ENCODE measurements at places on chromosomes 2 and 18. TPM values are rescaled to one million over a fixed set of nuclear protein-coding genes. Genes with fewer than 3 reads are reported as not detected.

DNA sequence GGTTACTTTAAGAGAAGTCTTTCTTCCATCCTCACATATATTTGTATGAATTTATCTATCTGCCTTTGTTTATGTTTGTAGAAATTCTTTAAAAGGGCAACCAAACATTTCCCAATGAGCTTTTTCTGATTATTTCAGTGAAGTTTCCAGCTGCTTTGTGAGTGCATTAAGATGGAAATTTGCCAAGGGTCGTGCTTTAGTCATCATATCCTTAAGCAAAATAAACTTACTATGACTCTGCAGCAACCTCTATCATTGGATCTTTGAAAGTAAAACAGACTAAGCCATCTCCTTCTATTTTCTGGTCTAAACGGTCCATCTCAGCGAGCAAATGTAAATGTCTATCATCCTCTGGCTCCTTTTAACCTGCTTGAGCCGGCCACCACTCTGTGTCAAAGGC lies 489.3 kb downstream of the SOX11 start:
- no peak for DNase-seq

DNA sequence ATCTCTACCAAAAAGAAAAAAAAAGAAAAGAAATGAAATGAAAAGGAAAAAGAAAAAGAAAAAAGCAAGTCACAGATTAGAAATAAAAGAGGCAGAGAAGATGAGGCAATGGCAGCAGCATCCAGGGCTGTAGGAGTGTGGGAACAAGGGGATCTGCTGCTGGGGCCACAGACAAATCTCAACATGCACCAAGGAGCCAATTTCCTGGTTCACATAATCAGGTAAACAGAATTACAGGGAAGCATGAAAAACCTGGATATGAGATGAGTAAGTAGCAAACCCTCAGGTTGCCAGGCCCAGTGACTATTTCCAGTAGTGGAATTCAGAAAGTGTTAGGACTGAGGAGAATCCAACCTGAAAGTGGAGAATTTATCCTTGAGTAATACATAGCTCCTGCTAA lies 77.4 kb upstream of the ARHGAP28 start:
- no peak for DNase-seq

DNA sequence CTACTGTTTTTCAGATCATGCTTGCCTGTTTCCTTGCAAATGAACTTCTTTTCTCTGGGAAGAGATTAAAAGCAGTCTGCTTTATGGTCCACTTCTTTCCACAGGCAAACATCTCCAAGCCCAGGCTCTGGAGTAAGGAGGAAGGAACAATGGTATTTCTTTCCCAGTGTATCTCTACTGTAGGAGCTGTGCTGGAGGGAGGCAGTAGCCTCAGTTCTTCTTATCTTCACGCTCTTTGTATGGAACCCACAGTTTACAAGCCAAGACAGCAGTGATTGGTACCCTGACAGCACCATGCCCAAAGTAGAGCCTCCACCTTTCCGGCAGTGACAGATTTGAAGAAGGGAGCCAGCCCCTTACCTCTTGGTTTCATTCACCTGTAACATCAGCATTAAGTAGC lies 35.2 kb downstream of the SPOPL start:
- DNase-seq, result no peak

- no peak for DNase-seq
Observed at GRCh38 chr18:2143636-2144035, 427.7 kb downstream of the METTL4 start.

DNA sequence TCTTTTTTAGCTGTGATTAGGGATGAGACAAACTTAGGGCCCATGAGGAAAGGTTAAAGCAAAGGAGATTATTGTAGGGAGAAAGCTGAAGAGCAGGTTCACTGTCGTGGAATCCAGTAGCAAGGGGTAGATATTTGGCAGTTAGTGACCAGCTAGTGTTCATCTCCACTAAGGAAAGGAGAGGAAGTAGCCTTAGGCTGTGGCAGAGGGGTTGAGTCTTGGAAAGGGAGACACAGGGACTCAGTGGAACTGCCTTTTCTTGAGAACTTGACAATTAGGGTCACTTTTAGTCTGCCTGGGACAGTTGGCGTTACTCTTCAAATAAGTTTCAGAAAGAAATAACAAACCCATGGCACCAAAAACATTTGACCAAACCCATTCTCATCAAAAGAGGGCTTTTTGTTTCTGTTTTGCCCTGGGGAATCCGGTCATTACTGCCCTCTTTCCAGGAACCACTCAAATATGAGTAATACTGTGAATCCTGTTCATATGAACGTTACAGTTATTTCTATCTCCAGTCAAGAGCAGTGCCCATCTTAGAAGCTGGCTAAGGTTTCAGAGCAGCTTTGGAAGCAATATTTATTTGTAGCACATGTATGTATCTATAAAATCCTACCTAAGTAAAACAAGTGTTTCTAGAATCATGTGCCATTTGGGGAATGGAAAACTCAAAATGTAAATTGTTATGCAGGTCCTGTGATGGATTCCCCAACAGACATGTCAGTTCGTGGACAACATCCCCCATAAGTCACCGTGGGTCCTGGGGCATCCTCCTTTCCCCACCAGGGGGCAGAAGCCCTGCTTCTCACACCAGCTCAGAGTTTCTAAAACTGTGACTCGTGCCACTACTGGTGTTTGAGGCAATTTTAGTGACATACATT lies 77.3 kb upstream of the PHLPP1 start:
- DNase-seq, result peak; percentile 45

GRCh38 chr18:12091538-12092141 lies 2.0 kb upstream of the ANKRD62 start:
- no peak for DNase-seq

CXCR2 gene
- not detected for total RNA-seq

- no peak for DNase-seq
Observed at GRCh38 chr18:7896805-7897518, 329.8 kb downstream of the PTPRM start.

ADAM23 gene
- total RNA-seq, result 25.0 TPM

SLC14A1 gene
- total RNA-seq, result not detected

- no peak for DNase-seq
Observed at GRCh38 chr18:58285449-58286130, 241.6 kb downstream of the NEDD4L start.

BOLL gene
- total RNA-seq, result 0.38 TPM

- DNase-seq, result no peak
Observed at GRCh38 chr2:184113696-184114403, 484.5 kb upstream of the ZNF804A start.

- DNase-seq, result peak; percentile 47
Observed at GRCh38 chr2:143823876-143824275, 694.7 kb downstream of the ARHGAP15 start.

- DNase-seq, result no peak
Observed at GRCh38 chr18:42178376-42179080, 223.5 kb downstream of the PIK3C3 start.

DNA sequence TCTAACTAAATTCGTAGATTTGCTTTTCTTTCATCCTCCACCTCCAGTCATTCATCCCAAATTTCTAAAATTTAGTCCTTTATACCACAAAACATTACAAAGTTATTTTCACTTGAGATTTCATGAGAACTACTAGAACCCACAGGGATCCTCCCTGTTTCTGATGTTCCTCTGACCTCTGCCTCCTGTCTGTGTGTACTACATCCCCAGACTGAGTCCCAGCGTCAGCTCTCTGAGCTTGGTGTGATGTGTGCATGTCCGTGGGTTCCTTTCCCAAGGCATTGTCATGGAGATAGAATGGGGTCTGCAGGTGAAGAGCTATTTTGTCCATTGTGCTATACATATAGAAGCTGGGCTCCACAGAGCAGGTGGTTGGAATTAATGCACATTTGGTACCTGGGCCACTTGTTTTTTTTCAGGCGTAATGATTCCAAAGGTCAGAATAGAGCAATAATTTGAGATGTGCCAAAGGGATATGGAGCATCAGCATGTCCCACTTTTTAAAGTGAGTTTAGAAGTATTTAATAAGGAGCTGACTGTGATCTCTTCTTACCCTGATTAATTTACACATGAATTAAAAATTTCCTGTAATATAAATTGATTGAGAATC lies 151.2 kb upstream of the BOD1L2 start:
- DNase-seq, result no peak
